ENCODE measurements at places on chromosomes 16 and 17.
A peak's percentile ranks its signal among the peaks of the same experiment; 100 is the strongest.

DNA sequence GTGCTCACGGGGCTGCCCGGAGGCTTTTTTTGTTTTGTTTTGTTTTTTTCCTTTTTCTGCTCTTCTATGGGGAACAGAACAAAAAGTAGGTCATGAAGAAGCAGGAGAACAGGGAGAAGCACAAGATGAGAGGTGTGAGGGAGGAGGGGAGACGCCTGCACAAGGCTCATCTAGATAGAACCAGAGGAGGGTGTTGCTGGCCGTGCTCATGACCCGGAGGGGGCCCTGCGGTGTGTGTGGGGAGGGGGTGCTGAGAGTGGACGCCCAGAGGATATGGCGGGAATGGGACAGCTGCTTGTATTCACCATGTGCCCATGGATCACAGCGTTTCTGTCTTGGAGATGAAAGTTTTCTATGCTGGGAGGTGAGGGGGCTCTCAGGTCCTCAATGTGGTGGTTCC lies 183.7 kb downstream of the FOXL1 start:
- no peak for DNase-seq

- no peak for DNase-seq
Observed at GRCh38 chr17:77475016-77475976, 334.5 kb downstream of the SEC14L1 start.

DNA sequence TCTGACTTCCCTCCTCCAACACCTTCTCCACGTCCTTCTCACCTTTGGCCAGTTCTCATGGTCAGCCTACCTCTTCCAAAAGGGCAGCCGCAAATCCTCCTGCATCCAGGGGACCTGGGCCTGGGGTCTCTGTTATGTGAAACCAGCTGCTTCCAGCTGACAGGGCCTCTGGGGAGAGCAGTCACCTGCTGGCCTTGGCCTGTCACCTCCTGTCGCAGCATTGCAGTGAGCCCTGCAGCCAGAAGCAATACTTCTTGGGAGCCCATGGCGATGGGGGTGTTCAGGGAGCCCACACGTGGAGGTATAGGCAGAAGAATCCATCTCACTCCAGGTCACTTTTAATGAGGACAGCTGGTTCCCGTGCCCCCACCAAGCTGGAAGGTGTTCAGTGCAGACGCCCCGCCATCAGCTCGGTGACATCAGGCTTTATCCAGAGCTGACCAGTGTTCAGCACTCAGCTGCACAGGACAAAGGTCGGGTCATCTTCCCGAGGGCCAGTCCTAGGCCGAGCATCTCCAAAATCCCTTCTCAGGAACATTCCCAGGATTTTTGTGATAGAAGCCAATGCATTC lies 1.7 kb upstream of the SLC47A2 start:
- no peak for DNase-seq

GRCh38 chr17:75102385-75102821 lies 7.4 kb upstream of the ARMC7 start:
- DNase-seq: no peak

DNA sequence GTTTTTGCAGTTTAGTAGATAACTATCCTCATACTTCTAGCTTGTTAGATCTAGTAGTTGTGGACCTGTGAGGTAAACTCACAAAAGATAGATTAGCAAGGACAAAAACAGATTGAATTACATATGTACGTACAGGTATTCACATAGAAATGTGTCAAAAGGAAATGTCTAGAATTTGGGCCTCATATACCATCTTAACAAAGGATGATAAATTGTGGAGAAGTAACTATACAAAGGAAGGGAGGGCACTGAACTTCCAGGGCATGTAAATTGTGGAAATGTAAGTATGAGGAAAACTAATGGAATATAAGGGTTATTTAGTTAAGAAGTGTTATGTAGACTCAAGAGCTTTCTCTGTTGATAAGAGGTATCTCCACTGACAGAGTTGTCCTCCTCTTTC lies 477.3 kb downstream of the KCNJ2 start:
- no peak for DNase-seq

- no peak for DNase-seq
Observed at GRCh38 chr17:72878975-72879660, 213.4 kb downstream of the SLC39A11 start.

GRCh38 chr16:79451196-79451816 lies 149.2 kb downstream of the MAF start:
- no peak for DNase-seq

DNA sequence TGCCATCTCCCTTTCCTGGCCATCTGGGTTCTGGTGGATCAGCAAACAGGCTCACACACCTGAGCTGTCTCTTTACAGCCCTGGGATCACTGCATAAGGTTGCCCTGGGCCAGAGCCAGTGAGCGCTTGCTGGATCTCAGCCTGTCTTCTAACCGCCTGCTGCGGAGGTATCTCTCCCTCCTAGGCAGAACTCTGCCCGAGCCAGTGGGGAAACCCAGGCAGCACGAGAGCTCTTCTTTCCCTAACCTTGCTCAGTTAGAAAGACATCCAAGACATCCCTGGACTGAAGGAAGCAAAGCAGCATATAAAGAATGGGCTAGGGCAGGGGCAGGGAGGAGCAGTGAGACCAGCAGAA lies 6.4 kb downstream of the HAS3 start:
- no peak for DNase-seq

GRCh38 chr16:56758930-56759329 lies 29.0 kb downstream of the NUP93 start:
- DNase-seq: no peak

- DNase-seq: no peak
Observed at GRCh38 chr16:81817789-81818567, 38.9 kb downstream of the PLCG2 start.

DNA sequence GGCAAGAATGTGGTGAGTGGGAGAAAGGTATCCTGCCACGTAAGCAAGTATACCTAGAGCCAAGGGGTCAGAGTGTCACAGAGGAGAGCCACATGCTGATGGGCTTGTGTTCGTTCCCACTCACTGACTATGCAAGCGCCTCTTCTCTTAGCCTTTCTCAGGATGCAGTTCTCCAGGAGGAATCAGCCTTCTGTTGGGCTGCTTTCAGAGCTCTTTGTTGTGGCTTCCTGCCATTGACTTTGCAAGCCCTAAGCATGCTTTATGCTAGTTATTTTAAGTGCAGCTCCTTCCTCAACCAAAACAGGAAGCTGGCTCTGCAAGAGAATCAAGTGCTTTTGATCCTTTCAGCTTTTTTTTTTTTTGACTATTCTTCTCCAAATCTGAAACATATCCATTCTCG lies 66.6 kb downstream of the SIAH1 start:
- no peak for DNase-seq

DNA sequence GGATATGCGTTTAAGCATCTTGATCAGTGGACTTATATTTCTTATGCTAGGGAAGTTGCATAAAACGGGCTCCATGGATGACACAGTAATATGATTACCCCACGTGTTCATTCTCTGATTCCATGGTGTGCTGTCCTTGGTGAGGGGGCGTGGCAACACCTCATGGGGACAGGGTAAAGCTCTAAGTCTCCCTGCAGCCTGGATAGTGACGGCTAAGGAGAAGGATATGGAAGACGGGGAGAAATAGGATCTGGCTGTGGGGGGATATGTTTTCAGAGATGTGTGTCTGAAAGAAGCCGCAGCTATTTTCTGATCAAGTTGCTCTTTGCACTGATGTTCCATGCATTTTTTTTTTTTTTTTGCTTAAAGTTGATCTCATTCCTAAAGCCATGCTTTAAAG lies 84.3 kb downstream of the MARCHF10 start:
- no peak for DNase-seq

DNA sequence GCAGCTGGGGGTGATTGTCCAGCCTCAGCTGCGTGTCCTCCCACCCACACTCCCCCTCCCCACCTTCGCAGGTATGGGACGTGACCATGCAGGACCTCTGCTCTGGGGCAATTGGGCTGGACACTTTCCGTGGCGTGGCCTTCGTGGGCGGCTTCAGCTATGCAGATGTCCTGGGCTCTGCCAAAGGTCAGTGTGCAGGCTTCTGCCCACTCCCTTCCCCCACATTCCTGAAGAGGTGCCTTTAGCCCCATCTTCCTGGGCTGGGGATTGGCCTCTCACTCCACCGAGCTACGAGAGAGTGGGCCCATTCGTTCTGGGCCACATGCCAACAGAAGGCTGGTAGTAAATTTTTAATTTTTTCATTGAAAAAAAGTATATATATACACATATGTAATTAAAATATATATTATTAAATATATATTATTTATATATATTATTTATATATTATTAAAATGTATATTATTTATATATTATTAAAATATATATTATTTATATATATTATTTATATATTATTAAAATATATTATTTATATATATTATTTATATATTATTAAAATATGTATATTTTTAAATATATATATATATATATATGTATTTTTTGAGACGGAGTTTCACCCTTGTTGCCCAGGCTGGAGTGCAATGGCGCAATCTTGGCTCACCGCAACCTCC lies 18.5 kb downstream of the PFAS start:
- no peak for DNase-seq

GRCh38 chr17:56710986-56711385 lies 117.5 kb downstream of the NOG start:
- no peak for DNase-seq

- peak; percentile 78 for DNase-seq
Observed at GRCh38 chr17:79628861-79629547, 18.2 kb upstream of the RBFOX3 start.

DNA sequence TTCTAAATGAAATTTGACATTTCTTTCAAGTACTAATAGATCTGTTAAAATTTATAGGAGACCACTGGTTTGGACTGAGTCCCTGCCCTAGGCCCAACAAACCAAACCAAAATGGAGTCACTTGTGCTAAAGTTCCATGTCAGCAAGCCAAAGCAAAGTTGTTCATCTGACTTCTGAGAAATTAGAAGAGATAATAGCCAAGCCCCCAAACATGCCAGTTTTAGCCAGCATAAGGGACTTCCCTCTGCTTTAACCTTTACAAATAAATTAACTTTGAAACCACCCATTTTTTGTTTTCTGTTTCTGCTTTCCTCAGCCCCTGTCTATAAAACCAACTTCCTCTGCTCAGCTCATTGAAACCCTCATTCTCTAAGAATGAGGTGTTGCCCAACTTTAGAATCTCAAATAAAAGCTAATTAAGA lies 18.9 kb downstream of the CDR2 start:
- DNase-seq: no peak

- DNase-seq: peak; percentile 32
Observed at GRCh38 chr17:77616254-77616731, 342.2 kb upstream of the TNRC6C start.
